ENCODE measurements at places on chromosomes 13 and 19.

DNA sequence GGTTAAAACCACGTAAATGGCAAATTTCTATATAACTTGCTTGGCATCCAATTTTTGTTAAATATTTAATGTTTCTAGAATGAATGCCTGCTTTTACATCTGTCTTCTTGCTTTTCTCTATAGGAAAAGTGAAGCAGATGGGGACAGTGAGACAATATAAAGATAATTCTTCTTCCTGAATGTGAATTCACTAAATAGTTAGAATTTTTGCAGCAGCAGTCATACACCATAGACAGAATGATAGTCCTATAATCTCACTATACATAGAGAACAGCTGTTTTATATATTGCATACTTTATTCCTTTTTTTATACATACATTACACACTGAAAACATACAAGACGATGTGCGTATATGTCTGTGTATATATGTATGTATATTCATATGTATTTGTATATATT is 1127.3 kb downstream of the PCDH9 start:
- DNase-seq, result no peak

GRCh38 chr13:45108716-45109101 is 11.6 kb upstream of the GTF2F2 start:
- DNase-seq, result no peak

DNA sequence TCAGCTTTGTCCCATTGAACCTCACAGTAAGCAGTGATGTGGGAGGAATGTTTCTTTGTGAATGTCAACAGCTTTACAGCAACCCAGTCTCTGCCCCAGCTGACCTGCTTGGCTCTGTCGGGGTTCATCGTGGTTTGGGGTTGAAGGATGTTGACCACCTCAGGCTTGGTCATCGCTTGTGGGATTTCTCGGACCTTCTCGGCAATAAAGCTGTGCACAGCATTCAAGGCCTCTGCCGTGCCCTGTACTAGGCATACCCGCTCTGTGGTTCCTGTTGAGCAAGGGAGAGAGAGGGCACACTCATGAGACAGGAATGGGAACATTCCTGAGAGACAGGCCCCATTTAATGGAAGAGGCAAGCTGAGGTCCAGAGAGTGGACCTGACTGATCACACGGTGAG is 20.0 kb downstream of the NOVA2 start:
- DNase-seq, result peak; percentile 20

DNA sequence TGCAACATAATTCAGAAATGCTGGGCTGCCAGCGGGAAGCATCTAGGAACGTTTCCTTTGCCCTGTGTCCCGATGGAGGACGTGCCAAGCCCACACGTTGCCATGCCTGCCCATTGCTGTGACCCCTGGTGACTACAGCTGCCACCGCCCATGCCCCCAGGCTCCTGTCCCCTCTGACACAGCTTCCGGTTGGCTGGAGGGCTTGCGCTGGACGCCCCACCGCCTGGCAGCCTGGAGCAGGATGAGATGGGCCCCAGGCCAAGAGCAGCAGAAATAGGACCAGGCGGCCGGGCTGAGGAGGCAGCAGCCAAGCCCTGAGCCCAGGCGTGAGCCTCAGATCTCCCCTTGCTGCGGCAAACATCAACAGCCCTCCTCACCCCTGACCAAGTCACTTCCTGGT is 125.9 kb downstream of the COL4A2 start:
- DNase-seq, result no peak

DNA sequence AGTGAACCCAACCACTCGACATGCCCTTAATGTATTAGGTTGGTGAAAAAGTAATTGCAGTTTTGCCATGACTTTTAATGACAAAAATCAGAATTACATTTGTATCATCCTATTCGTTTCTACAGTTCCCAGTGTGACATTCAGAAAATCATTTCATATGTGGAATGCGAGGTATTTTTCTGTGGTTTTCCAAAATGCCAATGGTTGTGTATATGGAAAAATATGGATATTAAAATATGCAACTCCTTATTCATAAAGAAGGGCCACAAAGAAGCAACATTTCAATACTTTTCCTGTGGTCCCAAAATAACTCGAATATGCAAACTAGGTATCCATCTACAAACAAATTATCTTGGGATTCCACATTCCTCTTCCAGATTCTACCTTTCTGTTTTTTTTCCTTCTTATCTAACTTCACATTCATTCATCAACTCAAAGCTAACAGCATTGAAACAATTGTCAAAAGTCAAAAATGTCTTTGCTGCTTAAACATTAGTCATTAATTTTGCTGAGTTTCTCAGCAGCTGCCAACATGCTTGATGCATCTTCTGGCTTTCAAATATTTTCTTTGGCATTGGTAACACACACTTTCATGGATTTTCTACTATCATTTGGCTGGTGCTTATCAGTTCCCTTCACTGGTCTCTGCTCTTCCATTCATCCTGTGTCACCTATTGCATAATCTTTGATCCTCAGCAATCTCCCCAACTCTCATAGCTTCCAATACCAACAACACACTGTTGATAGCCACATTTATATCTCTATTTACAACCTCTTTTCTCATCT is 1445.4 kb downstream of the EFNB2 start:
- no peak for DNase-seq

- DNase-seq, result no peak
These were observed 4.5 kb downstream of the MAMSTR start for GRCh38 chr19:48714759-48715675.

GRCh38 chr13:42494157-42494556 is 79.8 kb upstream of the TNFSF11 start:
- no peak for DNase-seq

All from epithelial cell of esophagus (primary cell).